ENCODE measurements at places on chromosomes 2 and 18.

- DNase-seq, result no peak
These were observed 34.6 kb upstream of the ACKR3 start for GRCh38 chr2:236535024-236535423.

DNA sequence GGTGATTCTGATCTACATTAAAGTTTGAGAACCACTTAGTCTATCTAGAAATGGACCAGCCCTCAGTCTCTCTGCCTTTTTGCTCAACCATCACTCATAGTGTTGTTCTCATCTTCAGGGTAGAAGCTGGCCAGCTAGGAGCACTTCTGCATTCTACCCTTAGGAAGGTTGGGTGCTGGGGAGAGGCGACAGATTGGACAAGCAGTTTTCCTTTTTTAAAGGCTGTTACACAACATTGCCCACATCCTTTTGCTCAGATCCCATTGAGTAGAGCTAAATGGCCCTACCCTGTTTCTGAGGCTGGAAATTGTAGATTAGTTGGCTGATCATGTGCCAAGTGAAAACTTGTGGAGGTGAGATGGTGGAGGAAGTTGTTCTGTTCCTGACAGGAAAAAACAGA lies 35.6 kb downstream of the OSBPL6 start:
- no peak for DNase-seq

- DNase-seq, result no peak
These were observed 149.0 kb upstream of the CYP1B1 start for GRCh38 chr2:38224821-38225437.

GRCh38 chr2:74107071-74107470 lies 40.6 kb downstream of the BOLA3 start:
- no peak for DNase-seq

GRCh38 chr2:120005834-120006521 lies 6.9 kb upstream of the EPB41L5 start:
- no peak for DNase-seq

GRCh38 chr2:85064927-85065577 lies 68.1 kb upstream of the TCF7L1 start:
- no peak for DNase-seq
